Stimulated activated CD8-positive, alpha-beta memory T cell treated with anti-CD3 and anti-CD28 coated beads, Interleukin-4, amount 100 ng/mL, for 1 hour (primary cell): ENCODE measurements at places on chromosomes 7 and 10.

GRCh38 chr10:92732958-92733357 lies 43.2 kb downstream of the HHEX start:
- DNase-seq, result no peak

GRCh38 chr10:113303544-113304146 lies 249.2 kb upstream of the HABP2 start:
- no peak for DNase-seq

- DNase-seq, result no peak
Measured at GRCh38 chr10:78619896-78620295, 448.9 kb upstream of the ZMIZ1 start.

GRCh38 chr10:6385665-6386064 lies 182.9 kb downstream of the PFKFB3 start:
- DNase-seq, result no peak

DNA sequence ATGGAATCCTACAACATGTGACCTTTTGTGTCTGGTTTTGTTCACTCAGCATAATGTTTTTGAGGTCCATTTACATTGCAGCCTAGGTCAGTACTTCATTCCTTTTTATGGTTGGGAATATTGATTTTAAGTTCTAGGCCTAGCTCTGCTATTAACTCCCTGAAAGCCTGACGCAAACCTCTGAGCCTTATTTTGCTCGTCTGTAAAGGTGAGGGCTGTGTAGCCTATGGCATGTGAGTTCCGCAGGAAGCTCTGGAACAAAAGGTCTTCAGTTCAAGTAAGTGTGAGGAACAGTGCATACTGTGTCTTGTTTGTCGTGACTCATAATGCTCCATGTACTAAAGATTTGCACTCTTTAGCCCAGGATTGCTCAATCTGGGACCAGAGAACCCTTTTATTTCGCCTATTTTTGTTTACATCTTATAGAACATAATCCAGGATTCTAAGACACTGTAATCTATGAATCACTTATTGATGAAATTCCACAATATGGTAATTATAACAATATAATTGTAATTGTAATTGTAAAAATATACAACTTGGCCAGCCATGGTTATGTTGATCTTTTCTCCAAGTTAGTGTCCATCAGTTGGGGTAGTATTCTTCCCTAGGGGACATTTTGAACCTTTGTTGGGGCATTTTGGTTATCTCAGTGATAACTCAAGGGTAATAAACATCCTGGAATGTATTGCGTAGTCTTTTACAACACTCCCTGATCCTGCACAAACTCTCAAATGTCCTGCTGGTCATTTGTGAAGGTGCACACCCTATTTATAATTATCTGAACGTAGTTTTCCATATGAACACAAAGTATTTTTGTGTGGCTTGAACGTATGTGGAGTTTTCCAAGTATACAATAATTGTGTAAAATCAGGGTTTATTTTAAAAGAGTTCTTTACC lies 184.7 kb downstream of the VTI1A start:
- DNase-seq, result no peak

- DNase-seq, result no peak
Measured at GRCh38 chr7:13603661-13604060, 385.8 kb downstream of the ETV1 start.

GRCh38 chr7:130124711-130125110 lies 54.4 kb downstream of the KLHDC10 start:
- no peak for DNase-seq

DNA sequence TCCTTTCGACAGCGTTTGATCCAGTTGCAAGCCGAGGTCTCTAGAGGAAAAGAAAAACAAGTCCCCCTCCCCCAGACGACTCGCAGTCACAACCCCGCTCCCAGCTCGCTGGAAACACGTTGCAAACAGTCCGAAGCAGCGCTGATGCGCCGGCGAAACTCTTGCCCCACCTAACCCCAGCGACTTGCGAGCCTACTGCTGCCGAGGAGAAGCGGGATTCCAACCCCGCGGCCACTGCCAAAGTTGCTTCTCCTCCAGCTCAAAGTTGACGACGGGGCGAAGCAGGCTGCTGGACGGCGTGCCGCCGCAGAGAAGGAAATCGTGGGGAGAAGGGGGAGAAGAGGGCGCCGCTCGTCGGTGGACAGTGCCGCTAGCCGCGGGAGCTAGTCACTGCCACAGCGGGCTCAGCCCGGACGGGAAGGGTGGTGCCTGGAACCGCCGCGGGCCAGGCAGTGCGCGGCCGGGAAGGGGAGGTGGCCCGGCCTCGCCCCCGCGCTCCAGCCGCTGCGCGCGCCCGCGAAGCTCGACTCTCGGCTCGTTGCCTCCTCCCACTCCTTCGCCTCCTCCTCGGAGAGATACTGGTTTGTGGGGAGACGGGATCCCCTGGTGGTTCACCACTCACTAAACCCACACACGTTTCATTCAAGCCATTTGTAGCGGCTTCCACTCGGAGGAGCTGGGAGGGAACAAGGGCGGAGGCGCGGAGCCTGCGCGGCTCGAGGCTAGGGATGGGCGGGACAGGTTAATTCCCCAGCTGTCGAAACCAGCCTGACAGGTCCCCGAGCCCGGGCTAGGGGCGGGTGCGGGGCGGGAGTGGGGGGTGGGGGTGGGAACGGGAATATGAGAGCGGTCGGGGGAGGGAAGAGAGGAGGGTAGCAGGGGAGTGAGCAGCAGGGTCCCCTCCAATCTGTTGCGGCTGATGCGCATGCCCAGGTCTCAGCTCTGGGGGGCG lies at the start of gene GPR37:
Gene GPR37 (minus strand): TSS at position 392 of the 952 bp plus-strand sequence. CDS start 816 bp downstream, outside the sequence.
- DNase-seq, result no peak
